ENCODE measurements at places on chromosomes 16 and 17. TPM values are rescaled to one million over a fixed set of nuclear protein-coding genes. Genes with fewer than 3 reads are reported as not detected.

- DNase-seq: no peak
Observed at GRCh38 chr17:47605011-47605410, 44.7 kb upstream of the KPNB1 start.

DNA sequence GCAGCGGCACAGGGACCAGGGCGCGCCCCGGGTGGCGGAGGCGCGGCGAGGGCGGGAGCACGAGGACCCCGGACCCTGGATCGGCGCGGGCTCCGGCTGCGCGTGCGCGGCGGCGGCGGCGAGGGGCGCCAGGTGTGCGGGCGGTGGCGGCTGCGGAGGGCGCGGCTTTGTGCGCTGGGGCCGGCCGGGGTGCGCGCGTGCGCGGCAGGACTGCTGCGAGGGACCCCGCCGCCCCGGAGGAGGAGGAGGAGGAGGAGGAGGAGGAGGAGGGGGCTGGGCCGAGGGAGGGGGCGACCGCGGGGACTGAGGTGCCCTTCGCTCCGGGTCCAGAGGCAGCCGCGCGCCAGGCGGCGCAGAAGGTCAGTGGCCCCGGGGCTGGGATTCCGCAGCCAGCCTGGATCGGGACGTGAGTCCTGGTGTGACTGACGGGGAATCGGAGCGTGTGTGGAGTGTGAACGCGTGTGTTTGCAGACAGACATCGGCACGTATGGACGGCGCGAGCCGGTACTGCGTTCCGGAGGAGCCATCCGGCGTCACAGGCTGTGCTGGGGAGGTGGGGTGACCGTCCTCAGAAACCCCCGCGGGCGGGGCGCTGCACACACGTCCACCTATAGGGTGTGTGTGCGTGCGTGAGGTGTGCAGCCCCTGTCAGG lies 19.5 kb upstream of the RAP1GAP2 start:
- DNase-seq: peak; percentile 73

GRCh38 chr16:66364117-66364958 lies 2.2 kb upstream of the CDH5 start:
- no peak for DNase-seq

DNA sequence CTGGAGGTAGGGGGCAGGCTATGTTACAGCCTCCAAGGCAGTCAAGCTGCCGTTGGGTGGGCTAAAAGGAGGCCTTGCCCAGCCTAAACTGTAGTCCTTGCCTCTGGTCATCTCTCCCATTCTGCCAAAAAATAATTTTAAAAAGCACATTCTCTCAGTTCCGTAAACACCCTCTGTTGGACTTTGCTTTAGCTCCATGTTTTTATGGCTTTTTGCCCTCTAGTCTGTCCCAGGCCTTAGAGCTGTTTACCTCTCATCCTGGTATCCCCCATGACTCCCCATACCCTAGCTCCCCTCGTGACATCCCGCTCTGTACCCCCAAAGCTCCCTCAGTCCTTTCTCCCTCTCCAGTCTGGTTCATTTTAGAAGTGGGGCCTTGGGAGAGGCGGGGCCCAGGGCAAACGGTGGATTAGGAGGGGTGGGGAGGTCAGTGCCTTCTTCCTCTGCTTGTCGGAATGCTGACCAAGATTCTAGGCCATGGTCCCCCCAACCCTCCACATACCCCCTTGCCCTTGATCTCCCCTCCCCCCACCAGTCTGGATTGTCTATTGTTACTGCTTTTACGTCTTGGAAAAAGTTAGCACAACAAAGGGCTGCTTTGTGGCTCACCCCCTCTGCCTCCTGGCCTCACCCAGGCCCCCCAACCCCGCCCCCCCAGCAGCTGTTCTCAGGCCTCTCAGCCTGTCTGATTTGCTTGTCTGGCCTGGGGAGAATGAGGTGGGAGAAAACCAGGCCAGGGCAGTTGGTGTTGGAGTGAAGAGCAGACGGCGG lies 18.4 kb downstream of the GJD3 start:
- DNase-seq: no peak

DNA sequence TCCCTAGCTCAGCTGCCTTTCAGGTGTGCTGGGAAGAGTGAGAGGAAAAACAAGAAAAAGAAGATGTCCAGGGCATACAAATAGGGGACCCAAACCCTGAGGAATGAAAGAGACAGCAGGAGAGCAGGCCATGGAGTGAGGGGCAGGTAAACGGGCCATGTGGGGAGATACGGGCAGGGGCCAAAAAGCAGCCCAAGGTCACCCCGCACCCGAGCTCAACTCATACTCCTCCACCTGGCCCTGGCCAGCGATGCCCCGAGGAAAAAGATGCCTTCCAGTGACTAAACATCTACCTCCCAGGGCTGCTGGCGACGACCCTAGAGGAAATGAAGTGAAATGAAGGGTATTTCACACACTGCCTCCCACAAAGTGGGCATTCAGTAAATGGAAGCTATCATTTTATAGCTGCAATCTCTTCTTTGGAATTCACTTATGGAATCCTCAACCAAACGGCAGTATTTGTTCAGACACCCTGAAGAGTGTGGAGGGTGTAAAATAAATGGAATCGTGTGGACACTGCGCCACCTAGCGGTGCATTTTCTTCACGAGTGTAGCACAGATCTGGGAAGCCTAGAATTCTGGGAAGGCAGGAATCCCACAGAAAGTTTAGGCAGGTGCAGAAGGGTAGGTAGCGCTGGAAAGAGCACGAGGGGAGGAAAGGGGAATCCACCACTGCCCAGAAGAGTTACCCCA lies 14.9 kb downstream of the ELAC2 start:
- DNase-seq: peak; percentile 79

DNA sequence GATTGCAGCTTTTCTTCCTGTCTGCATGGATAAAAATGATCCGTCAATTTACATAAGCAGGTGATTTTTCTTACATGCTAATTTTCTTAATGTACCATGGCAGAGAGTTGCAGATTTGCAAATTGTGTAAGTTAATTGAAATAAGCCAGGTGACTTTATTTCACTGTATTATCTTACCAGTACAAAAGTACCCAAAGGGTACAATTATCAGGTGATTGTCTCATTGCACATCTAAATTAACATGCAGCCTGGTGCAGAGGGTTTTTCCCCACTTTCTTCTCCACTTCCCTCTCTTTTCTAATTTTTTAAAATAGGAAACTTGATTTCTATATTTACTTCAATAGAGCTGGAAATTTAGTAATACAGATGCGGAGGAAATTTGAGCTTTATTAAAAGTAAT lies 11.2 kb downstream of the NLK start:
- DNase-seq: no peak

GRCh38 chr17:9513266-9513665 lies 62.4 kb downstream of the STX8 start:
- DNase-seq: no peak

GRCh38 chr17:40399185-40399584 lies 18.5 kb downstream of the TOP2A start:
- DNase-seq: no peak

- DNase-seq: no peak
Observed at GRCh38 chr16:70714581-70715054, 28.8 kb upstream of the MTSS2 start.

DNA sequence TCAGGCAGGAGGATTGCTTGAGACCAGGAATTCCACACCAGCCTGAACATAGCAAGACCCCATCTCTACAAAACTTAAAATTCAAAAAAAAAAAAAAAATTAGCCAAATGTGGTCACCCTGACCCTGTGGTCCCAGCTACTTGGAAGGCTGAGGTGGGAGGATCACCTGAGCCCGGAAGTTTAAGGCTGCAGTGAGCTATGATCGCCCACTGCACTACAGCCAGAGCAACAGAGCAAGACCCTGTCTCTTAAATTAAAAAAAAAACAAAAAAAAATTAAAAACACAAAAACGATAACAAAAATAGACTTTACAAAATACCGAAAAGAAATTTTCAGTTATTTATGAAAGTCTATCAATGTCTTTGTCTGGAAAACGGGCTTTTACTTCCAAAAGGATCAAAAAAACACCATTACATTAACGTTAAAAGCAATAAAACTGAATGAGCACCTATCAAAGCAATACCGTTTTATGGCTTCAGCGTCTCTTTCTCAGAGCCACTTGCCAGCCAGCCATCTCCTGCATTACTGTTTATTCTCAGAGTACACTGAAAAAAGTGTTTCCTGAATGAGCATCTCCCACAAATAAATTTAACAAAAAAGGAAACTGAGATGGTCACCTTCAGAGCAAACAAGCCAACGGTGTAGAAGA lies 6.1 kb downstream of the USP7 start:
- DNase-seq: no peak

DNA sequence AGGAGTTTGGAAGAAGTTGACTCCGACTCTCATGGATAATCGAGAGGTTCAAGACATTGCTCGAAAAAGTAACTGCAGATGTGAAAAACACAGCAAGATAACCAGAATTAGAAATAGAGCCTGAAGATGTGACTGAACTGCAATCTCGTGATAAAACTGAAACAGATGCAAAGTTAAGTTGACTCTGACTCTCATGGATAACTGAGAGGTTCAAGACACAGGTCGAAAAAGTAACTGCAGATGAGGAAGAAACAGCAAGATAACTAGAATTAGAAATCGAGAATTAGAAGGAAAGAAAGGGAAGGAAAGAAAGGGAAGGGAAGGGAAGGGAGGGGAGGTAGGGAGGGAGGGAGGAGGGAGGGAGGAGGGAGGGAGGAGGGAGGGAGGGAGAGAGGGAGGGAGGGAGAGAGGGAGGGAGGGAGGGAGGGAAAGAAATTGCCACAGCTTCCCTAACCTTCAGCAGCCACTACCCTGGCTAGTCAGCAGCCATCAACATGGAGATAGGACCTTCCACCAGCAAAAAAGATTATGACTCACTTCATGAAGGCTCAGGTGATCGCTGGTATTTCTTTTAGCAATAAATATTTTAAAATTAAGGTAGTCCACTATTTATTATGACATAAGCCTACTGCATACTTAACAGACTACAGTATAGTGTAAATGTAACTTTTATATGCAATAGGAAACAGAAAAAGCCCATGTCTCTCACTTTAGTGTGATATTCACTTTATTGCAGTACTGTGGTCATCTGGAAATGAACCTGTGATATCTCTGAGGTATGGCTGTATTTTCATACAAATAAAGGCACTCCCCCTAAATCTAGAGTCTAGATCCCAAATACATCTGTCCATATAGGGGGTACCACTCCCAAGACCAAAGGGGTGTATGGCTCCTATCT lies 68.3 kb downstream of the KANSL1 start:
- no peak for DNase-seq

GRCh38 chr16:65119901-65120401 lies 1.9 kb downstream of the CDH11 start:
- no peak for DNase-seq

- DNase-seq: no peak
Observed at GRCh38 chr17:15213381-15214087, 51.6 kb downstream of the PMP22 start.

DNA sequence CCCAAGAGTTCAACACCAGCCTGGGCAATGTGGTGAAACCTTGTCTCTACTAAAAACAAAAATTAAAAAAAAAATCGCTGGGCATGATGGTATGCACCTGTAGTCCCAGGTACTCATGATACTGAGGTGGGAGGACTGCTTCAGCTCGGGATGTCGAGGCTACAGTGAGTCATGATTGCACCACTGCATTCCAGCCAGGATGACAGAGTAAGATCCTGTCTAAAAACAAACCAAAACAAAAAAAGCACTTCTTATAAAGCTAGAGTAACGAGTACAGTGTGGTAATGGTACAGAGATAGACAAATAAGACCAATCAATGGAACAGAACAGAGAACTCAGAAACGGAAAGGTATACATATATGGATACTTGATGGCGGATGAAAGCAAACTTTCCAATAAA lies 4.4 kb downstream of the NSMCE1 start:
- no peak for DNase-seq

GRCh38 chr17:57982452-57983170 lies 5.4 kb downstream of the VEZF1 start:
- DNase-seq: no peak

- no peak for DNase-seq
Observed at GRCh38 chr17:12830777-12831247, 41.5 kb downstream of the ARHGAP44 start.

- no peak for DNase-seq
Observed at GRCh38 chr17:18004884-18005305, 32.2 kb downstream of the DRC3 start.

DNA sequence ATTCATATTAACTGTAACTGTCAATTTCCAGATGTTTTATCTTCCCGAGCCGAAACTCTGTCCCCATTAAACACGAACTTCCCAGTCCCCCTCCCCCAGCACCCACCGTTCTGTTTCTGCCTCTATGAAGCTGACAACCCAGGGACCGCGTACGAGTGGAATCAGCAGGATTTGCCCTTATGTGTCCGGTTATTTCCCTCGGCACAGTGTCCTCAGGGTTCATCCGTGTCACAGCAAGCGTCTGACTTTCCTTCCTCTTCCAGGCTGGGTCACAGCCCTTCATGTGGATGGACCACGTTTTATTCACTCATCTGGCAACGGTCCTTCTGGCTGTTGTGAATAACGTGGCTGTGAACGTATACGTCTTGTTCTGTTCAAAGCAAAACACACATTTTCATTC lies 31.3 kb downstream of the METRNL start:
- DNase-seq: no peak

DNA sequence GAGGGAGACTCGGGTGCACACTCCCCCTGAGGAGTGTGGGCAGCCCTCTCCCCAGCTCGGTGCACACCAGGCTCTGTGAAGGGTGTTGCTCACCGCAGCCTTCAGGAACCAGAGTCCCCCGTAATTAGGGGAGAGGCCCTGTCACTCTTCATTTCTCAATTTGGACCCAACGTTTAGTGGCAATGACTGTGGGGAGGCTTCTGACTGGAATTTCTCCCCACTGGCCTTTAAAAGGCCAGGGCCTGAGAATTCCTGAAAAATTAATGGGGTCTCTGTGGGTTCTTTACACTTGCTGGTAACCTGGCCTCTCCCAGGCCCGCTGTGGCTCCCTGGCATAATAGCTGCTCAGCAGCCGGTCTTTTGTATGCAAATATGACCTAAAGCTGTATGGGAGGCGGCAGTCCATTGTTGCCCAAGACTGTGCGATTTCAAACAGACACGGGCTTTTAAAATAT lies 209.7 kb downstream of the MSI2 start:
- DNase-seq: no peak

GRCh38 chr16:65446427-65446826 lies 324.6 kb upstream of the CDH11 start:
- DNase-seq: no peak

DNA sequence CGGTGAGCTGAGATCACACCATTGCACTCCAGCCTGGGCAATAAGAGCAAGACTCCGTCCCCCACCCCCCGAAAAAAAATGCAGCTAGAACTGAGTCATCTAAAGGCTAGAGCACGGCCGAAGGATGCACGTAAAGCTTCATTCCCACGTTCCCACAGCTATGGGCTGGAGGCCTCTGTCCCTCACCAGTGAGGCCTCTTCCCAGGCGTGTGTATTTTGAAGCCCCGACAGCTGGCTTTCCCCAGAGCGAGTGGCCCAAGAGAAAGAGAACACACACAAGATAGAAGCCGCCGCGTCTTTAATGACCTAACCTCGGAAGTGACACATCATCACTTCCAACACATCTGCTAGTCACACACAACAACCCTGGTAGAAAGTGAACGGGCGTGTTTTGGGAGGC lies 6.6 kb upstream of the KCTD5 start:
- DNase-seq: no peak

Gene LGALS9C
- total RNA-seq: 0.25 TPM

Gene MYADML2
- total RNA-seq: not detected

Gene CCL1
- total RNA-seq: not detected

Gene VWA3A
- total RNA-seq: 0.17 TPM

Gene GSG1L
- not detected for total RNA-seq

Gene JUP
- total RNA-seq: 40.7 TPM

Gene NOS2
- not detected for total RNA-seq

Gene CD300H
- 0.47 TPM for total RNA-seq

Gene EPX
- 10.0 TPM for total RNA-seq

Gene RND2
- total RNA-seq: 2.8 TPM

Gene IRX3
- not detected for total RNA-seq

Gene SPNS3
- total RNA-seq: 2.3 TPM

Gene LDAF1
- total RNA-seq: 2.4 TPM

Gene SLC6A2
- not detected for total RNA-seq

Gene RAMP2
- total RNA-seq: 2.9 TPM

Gene SOX15
- 0.17 TPM for total RNA-seq

All from liver (tissue), 10 donors.